ENCODE measurements at places on chromosomes 6 and 20. TPM values are rescaled to one million over a fixed set of nuclear protein-coding genes. Genes with fewer than 3 reads are reported as not detected.

- DNase-seq, result peak; percentile 62
These were observed 706 bp downstream of the ZNF184 start for GRCh38 chr6:27472182-27472616.

Gene TNXB
- total RNA-seq, result 1.6 TPM

DNA sequence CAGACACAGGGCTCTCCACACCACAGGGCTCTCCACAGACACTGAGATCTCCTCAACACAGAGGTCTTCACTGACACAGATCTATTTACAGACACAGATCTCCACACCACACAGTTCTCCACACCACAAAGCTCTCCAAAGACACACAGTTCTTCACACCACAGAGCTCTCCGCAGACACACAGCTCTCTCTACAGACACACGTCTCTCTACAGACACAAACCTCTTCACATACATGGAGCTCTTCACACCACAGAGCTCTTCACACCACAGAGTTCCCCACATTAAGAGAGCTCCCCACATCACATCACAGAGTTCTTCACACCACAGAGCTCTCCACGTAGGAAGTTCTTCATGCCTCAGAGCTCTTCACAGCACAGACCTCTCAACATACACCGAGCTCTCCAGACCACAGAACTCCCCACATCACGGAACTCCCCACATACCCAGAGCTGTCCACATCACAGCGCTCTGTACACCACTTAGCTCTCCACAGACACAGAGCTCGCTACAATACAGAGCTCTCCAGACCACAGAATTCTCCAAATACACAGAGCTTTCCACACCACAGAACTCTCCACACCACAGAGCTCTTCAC lies 53.9 kb downstream of the ERMARD start:
- DNase-seq, result no peak

DNA sequence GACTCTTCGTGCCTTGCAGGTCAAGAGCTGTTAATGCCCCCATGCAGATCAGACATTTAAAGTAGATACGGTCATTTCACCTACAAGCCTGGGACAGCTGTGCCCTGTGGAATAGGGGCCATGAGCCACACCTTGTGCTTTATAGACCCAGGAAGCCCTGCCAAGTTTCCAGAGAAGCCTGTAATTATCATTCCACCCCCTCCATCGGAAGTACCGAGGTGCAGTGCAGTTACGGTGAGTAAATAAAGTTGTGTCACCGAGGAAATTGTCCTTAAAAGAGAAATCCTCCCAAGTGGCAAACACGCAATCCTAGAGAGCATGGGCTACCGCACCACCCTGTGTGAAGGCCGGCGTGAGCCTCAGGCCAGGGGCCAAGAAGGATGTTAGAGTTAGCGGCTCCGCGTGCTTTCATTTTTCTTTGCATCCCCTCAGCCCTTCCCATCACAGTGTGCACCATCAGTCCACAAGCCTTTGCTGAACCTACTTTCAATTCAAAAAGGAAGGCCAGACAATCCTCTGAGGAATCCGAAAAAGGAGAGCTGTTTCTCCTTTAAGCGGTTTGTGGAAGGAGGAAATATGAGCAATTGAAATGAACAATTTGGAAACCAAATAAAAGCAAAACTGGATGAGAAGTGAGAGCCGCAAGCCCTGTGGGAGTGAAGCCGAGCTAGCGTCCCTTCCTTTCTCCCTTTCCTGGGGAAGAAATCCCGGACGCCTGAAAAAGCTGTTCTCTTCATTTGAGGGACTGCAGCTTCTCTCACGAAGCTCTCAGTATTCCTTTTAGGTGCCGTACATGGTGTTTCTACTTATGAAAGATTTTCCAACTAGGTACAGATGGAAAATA lies 183.3 kb upstream of the PDE10A start:
- DNase-seq, result no peak

- DNase-seq, result no peak
These were observed 21.9 kb downstream of the CD40 start for GRCh38 chr20:46139908-46140482.

GRCh38 chr20:31838646-31839292 lies 6.6 kb downstream of the FOXS1 start:
- DNase-seq, result no peak

Gene XKR7
- not detected for total RNA-seq

DNA sequence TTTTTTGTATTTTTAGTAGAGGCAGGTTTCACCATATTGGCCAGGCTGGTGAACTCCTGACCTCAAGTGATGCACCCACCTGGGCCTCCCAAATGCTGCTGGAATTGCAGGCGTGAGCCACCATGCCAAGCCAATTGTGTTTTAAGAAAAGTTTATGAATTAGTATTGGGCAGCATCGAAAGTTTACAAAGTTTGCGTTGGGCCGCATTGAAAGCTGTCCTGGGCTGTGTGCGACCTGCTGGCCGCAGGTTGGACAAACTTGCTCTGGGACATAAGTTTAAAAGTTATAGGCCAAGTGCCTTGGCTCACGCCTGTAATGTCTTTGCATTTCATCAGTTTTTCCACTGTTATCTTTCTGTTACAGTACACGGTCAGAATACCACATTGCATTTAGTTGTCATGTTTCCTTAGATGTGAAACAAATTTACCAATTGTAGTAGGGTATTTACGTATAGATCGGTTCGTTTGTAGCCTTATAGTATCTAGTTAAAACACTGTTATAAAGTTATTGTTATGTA lies 39.5 kb downstream of the ASXL1 start:
- DNase-seq, result no peak

DNA sequence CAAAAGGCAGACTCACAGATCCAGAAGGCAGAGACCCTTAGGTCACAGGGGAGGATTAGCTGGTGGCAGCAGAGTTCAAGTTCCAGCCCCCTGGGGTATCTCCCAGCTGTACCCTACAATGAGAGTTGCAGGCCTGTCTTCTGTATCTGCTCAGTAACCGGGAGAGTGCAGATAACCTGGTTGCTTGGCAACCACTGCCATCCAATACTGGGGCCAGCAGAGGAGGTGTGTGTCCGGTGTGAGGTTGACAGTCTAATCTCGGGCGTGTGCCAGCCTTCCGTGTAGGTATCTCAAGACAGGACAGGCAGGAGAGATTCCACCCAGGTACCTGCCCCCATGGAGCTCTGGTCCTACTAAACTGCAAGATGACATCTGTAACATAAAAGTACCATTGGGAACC lies 56.6 kb upstream of the TBC1D7 start:
- DNase-seq, result no peak

DNA sequence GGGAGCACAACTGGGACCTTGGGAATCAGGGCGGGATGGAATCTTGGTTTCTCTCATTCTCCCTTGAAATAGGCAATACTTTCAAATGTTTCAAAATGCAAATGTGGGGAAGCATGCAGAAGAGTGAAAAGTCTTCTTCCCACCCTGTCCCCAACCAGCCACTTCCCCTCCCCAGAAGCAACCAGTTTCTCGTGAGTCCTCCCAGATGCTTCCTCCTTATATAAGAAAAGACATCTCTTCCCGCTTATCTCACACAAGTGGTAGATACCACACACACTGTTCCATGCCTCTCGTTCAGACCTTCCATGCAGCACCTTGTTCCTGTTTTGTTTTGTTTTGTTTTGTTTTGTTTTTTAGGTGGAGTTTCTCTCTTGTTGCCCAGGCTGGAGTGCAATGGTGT lies 25.1 kb downstream of the HCK start:
- no peak for DNase-seq

Gene IPCEF1
- total RNA-seq, result not detected

DNA sequence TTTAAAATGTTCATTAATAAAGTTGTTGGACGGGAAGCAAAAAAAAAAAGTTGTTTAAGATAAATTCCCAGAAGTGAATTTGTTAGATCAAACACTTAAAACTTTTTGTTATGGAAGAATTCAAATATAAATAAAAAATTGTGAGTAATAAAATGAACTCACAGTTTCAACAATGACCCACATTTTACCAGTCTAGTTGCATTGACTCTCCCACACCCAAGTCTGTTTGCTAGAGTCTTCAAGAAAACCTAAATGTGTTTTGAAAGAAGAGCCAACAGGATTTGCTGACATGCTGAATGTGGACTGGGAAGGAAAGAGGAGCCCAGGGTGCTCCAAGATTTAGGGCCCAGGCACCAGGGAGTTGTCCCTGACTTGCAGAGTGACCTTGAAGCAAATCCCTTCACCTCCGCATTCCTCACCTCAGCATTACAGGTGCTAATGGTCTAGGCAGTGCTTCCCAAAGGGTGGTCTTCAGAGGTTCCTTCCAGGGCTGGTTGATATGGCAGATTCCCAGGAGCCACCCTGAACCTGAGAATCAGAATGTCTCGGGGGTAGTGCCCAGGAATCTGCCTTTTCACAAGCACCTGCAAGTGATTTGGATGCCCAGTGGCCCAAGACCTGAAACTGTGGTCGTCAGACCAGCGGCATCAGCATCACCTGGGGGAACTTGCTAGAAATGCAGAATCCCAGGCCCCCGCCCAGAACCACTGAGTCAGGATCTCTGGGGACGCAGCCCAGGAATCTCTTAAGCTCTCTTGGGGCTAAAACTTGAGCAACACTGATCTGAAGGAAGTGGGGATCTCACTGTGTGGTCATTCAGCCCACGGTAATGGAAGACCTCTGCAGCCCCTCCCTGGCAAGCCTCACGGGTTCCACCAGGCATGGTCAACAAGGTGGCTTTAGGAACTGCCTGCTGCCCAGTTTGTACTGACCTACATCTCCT lies 31.1 kb downstream of the POFUT1 start:
- no peak for DNase-seq

Gene ME1
- total RNA-seq, result not detected

Gene C20orf173
- total RNA-seq, result not detected

DNA sequence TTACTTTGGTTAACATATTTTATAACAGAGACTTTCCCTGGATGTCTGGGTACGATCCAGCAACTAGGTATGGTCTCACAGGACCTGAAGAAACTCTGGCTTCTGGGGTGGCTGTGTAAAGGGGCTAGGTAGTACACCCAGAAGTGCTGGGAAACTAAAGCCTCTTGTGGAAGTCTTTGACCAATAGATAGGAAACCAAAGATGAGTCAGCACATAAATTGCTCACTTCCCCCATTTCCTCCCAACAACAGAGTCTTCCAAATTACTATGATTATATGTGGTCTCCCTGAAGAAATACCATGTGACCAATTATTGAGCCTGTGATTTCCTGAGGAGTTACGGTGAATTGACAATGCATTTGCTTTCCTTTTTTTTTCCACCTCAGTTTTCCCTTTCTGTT lies 26.8 kb upstream of the TBX18 start:
- DNase-seq, result no peak

GRCh38 chr6:132236744-132237143 lies 164.5 kb downstream of the MOXD1 start:
- DNase-seq, result no peak

GRCh38 chr6:38183856-38184584 lies 364.5 kb downstream of the ZFAND3 start:
- no peak for DNase-seq

Gene CST5
- total RNA-seq, result not detected

- no peak for DNase-seq
These were observed 32.0 kb upstream of the POPDC3 start for GRCh38 chr6:105211831-105212230.

Gene TSPO2
- total RNA-seq, result not detected

- DNase-seq, result no peak
These were observed 52.5 kb downstream of the BCAS1 start for GRCh38 chr20:54017846-54018245.

GRCh38 chr20:14959506-14960475 lies 622.4 kb upstream of the FLRT3 start:
- peak; percentile 24 for DNase-seq

- no peak for DNase-seq
These were observed 401 bp upstream of the PHF3 start for GRCh38 chr6:63635215-63635587.

GRCh38 chr20:62822788-62823651 lies 6.2 kb downstream of the COL9A3 start:
- DNase-seq, result peak; percentile 98

DNA sequence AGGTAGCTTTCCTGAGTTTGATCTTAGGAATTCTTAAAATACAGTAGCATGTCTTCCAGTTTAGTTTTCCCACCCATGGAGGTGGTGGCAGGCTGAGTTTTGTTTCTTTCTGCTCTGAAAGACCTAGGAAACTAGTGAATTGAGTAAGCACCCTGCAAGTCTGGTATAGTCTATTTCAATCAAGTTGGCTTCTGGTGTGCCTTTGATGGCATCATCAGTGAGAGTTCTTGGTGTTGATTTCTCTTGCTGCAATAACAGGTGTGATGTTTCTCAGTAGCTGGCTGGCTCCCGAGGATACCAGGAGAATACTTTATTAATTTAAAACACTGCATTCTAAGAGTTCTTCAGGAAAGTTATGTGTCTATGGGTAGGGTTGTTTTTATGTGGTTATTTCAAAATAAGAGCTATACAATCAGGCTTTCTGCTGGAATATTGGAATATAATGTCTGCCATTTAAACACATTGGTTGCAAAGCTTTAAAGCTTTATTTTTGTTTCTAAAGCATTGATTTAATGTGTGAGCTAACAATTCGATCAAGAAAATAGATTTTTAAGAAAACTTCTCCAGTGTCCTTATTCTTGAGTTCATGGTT lies 19.0 kb downstream of the VAPB start:
- no peak for DNase-seq

Gene GSTA1
- 282 TPM for total RNA-seq

Gene ID4
- 0.44 TPM for total RNA-seq

- no peak for DNase-seq
These were observed 42.4 kb upstream of the ADGRF4 start for GRCh38 chr6:47655719-47656595.

Gene PTCRA
- total RNA-seq, result not detected

Gene PLN
- total RNA-seq, result not detected

DNA sequence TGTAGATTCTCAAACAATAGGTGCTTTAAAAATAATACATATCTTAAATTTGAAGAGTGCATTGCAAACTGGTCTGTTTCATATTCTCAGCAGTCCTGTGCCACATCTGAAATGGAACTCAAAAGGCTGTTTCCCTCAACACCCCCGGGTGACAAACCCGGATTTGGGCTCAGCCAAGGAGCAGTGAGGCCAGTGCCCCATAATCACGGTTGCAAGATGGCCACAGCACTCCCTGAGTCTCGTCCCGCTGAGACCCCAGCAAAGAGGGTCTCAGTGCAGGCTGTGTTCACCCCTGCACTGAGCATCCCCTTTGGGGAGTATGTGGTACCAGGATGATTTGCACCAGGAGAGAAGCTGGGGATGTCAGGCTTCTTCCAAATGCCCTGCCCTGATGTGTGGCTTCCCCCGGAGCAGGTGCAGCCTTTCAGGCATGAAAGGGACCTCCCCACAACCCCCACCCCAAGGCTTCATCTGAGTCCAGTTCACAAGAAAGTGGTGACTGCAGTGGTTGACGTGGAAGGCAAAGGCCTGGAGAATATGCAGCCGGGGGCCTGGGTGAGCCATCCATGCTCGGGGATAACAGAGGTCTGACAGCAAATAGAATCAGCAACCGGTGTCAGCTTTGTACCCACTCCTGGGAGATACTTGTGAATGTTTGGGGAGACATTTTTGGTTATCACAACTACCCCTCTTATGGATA lies 202.9 kb downstream of the SYNDIG1 start:
- DNase-seq, result no peak

Gene EDN1
- 0.15 TPM for total RNA-seq

GRCh38 chr20:4763723-4764510 lies 42.2 kb downstream of the PRND start:
- no peak for DNase-seq

Data from HepG2 (cell line).